CD4-positive, alpha-beta T cell treated with Interleukin-15 for 4 hours (primary cell): ENCODE measurements at places on chromosomes 11 and 22.

DNA sequence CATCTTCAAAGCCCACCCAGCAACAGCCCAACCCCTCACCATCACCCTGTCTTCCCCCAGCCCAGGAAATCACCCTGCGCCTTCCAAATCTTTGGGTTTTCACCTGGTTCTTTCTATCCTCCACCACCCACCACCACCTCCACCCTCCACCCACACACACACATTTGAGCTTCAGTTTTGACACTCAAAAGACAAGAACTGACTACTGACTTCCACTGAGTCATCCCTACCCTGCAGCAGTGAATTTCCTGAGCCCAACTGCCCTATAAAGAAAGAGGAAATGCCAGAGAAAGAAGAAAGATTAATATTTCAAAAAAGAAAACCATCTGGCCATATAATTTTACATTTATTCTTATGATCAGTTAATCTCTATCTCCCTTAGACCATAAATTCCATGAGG, 137.5 kb downstream of the CHST1 start:
- no peak for DNase-seq

DNA sequence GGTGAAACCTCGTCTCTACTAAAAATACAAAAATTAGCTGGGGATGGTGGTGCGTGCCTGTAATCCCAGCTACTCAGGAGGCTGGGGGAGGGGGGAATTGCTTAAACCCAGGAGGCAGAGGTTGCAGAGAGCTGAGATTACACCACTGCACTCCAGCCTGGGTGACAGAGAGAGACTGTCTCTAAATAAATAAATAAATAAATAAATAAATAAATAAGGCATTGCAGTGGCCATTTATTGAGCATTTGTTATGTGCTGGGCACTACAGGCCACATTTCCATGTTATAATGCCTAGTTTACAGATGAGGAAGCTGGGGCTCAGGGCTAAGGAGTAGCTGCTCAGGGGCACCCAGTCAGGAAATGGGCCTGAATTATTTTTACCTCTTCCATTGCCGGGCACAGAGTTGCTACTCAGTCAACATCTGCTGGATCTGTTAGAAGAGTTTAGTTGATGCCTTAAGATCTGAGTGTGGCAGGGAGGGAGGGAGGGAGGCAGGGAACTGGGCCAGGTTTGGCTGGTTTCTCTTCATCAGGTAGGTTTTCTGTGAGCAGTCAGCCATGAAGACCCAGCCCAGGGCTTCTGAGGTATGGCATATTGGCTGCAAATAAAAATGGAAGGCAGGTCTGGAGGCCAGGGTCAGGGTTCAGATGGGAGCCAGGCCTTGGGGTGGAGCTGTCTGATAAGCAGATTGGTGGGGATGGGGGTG, 5.6 kb downstream of the PVALB start:
- no peak for DNase-seq

- DNase-seq: no peak
Measured at GRCh38 chr11:34794696-34795095, 121.5 kb downstream of the APIP start.

DNA sequence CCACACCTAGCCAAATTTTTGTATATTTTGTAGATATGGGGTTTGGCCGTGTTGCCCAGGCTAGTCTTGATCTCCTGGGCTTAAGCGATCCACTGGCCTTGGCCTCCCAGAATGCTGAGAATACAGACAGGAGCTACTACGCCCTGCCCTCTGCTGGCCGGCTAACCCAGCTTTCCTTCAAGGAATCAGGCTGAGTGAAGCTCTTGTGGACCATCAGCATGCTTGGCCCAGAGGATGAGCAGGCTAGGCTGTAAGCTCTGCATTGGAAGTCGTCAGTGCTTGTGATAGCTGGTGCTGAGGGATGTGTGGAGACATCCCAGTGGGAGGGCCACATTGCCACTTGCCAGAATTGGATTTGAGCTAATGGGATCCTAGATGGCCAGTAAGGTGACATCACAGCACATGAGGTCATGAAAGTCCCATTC, 60.6 kb downstream of the MED15 start:
- no peak for DNase-seq
